ENCODE measurements at places on chromosomes 11 and 22.

DNA sequence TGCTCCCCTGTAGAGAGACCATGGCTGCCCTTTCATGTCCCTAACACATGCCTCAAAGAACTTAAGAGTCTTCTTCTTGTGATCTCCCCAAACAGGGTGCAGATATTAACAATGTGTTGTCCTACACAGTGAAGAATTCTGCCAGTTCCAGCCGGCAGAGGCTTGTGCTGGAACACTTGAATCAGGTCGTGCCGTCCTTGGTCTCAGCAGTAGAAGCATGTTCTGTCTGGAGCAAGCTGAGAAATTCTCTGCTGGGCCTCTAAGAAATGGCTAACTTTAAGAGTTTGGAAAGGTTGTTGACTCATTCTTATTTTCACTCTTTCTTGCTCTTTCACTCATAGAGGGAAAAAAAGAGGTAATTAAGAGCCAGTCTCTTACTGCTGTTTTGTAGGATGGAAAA is 71.1 kb upstream of the SLC25A18 start:
- DNase-seq, result no peak

- peak; percentile 8 for DNase-seq
Observed at GRCh38 chr11:28615542-28615941, 507.4 kb downstream of the METTL15 start.

DNA sequence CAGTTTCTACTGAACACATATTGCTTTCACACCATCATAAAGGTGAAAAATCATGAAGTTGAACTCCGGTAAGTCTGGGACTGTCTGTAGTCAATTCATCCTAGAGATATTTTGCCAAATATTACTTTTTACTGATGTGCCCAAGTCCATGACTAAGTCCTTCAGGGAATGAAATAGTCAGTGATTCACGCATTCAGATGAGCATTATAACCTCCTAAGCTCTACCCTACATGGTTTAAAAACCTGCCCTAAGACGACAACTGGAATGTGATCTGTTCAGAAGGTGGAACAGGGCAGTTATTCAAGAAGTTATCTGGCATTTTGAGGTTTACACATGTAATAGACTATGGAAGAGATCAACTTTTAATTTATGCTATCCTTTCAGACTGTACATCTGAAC is 125.6 kb downstream of the TRPC6 start:
- DNase-seq, result peak; percentile 11

DNA sequence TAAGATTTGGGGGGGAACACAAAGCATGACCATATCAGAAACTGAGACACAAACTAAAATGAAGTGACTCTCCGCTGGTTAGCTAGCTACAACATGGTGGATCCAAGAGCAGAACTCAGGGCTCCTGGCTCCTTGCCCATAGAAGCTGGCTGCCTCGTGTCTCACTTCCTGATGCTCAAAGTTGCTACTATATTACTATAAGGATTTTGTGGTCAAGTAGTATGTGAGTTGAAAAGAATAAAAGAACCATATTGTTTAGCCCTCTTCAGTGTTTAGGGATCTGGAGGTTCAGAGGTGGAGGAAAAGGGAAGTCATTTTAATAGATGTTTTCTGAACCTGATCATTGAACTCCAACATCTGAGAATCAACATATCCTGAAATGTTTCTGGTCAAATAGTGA is 16.9 kb upstream of the SIK2 start:
- DNase-seq, result peak; percentile 69

DNA sequence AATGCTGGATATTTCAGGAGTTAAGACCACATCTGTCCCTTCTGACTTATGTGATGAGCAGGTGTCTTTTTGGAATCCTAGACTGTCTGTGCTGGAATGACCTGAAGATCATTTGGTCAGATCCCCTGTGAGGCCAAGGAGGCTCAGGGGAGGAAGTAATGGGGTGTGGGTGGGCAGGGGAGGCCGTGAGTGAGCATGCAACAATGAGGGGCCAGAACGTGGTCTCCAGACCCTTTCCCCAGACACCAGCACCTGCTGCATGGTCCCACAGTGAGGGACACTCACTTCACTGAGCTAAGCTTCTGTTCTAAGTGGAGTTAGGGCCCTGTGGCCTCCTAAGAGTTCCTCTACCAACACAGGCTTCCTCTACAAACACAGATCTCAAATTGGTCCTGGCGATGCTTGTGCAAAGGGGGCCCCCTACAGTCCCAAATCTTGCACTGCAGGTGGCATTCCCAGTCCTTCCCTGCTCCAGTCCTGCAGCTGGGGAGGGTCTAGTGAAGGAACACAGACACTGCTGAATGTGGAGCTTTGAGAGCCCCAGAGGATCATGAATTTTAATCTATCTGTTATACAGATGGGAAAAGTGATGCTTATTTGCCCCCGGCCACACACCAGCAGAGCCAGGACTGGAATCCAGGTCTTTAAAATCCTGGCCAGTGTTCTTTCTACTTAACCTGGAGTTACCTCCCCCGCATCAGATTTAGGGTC is 7.4 kb downstream of the USP2 start:
- DNase-seq, result peak; percentile 82

- no peak for DNase-seq
Observed at GRCh38 chr11:13884158-13884799, 78.2 kb upstream of the SPON1 start.

DNA sequence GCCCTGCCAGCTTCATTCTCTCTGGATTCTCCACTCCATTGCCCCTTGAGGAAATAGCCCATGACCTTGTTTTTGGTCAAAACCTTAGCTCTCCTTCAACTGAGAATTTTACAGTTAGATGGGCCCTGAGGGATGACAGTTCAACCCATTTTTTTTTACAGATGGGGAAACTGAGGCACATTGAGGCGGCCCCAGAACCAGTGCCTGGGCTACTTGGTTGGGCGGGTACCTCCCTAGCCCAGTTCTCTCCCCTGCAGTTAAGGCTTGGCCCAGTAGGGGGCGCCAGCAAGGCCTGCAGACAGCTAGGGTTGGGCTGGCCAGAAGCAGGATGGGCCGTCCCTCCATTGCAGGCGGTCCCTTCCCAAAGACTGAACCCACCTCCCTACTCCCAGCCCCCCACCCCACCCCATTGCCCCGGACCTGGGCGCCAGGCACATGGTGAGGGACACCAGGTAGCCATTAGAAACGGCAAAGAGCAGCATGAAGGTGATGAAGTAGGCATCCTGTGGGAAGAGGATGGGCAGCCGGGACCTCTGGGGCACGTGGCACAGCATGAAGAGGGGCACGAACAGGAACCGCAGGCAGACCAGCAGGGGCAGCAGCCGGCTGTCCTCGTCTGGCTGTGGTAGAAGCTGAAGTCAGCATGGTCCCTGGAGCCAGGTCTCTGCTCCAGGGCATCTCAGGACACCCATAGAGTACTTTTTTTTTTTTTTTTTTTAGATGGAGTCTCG is 7.6 kb downstream of the SLC29A2 start:
- DNase-seq, result peak; percentile 23

- DNase-seq, result no peak
Observed at GRCh38 chr11:100612766-100613165, 74.3 kb upstream of the ARHGAP42 start.

GRCh38 chr11:64455456-64456261 is 96.7 kb downstream of the RPS6KA4 start:
- DNase-seq, result no peak
